ENCODE measurements at places on chromosomes 3 and 15.
A peak's percentile ranks its signal among the peaks of the same experiment; 100 is the strongest.

DNA sequence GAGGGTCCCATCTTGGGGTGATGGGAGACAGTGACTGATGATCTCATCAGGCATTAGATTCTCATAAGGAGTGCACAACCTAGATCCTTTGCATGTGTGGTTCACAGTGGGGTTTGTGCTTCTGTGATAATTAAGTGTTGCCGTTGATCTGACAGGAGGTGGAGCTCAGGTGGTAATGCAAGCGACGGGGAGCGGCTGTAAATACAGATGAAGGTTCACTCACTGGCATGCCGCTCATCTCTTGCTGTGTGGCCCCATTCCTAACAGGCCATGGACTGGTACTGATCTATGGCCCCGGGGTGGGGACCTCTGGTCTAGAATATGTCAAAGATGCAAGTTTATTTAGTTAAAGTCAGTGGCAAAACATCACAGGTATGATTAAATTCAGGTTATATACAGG lies 8.7 kb downstream of the MEF2A start:
- no peak for DNase-seq

DNA sequence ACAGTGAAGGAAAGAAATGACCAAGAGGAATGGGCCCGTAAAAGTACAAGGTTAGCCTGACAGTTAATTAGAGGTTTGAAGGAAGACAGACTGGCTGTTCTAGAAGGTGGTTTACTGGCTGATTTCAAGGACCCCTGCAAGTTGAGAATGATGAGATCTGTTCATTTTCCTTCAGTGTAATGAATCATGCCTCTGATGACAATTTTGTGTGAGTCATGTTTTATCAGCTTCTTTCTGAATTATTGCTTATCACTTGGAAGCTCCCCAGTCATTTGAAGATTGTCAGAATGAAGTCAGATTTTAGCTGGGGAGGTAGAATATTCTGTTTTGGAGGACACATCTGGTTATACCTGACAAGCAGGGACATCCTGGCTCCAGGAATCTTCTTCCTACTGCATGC lies 50.6 kb downstream of the DRD3 start:
- no peak for DNase-seq

GRCh38 chr3:57787867-57788623 lies 31.9 kb downstream of the SLMAP start:
- DNase-seq: no peak

DNA sequence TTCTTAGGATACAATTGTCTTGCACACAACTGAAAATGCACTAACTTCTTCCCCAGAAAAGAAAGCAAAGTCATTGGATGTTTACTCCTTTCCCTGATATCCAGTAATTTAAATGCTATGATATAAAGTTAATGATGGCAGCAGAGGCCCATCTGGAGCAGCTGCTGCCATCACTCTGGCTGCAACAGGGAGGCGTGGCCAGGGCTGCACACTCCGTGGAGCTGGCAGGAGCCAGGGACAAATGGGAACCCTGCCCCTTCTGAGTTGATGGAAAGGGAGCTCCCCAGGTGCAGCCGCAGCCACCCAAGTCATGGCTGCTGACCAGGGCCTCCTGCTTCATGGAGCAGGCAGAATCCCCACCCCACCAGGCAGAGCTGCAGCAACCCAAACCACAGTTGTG lies 72.6 kb upstream of the ALDH1A3 start:
- DNase-seq: no peak

DNA sequence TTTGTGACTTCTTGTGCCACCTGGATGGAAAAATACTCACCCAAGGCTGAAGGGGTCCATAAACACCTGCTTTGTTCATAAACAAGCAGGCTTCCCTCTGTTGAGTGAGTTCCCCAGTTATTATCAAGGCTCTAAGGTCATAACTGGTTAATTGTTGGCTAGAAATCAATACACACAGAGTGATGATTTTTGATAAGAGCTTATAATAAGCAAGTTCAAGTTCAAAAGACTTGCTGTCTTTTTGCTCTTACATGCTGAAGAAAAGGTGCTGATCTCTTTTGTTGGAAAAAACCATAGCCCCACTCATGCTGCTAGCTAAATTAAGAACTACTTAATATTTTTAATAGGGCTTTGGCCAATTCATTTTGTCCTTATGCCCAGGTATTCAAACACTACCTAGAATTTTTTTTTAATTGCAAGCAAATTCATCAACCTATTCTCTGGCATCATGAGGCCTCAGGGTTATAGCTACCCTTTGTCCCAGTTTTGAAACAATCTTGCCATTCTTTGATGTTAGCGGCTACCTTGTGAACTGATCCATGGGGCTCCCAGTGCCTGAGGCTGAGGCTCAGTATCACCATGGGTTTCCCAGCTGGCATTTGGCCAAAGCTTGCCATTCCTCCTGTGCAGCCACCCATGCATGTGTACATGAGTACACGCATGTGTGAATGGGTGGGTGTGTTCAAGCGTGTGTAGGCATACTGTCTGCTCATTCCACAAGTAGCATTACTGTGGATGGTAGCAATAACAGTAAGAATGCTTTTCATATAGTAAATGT lies 127.6 kb upstream of the LPP start:
- DNase-seq: no peak

GRCh38 chr15:63166219-63166618 lies 8.9 kb upstream of the RPS27L start:
- DNase-seq: no peak

- DNase-seq: no peak
Observed at GRCh38 chr3:168003911-168004310, 91.8 kb downstream of the GOLIM4 start.

- no peak for DNase-seq
Observed at GRCh38 chr3:184345317-184346144, 8.1 kb downstream of the FAM131A start.

- DNase-seq: no peak
Observed at GRCh38 chr3:18847583-18848197, 300.6 kb upstream of the KCNH8 start.

GRCh38 chr3:123448536-123449101 lies at the start of gene ADCY5:
TSS of gene ADCY5 (minus strand) at chr3:123449090. CDS start at chr3:123448545, 545 bp downstream.
- DNase-seq: no peak

DNA sequence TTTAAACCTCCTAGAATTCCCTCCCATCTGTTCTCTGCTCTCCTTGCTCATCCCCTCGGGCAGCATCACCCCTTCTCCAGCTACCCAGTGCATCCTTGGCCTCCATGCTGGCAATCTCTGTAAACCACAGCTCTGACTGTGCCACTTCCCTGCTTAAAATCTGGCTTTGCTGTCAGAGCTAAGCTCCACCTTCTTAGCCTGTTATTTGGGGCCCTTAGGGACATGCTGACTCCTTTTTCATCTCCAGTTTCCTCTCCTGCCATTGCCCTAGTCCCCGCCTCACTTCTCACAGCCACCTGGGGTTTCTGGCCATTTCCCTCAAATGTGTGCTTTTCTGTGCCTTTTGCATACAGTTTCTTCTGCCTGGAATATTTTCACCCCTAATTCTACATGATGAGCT lies 5.7 kb downstream of the SLC6A20 start:
- DNase-seq: no peak

DNA sequence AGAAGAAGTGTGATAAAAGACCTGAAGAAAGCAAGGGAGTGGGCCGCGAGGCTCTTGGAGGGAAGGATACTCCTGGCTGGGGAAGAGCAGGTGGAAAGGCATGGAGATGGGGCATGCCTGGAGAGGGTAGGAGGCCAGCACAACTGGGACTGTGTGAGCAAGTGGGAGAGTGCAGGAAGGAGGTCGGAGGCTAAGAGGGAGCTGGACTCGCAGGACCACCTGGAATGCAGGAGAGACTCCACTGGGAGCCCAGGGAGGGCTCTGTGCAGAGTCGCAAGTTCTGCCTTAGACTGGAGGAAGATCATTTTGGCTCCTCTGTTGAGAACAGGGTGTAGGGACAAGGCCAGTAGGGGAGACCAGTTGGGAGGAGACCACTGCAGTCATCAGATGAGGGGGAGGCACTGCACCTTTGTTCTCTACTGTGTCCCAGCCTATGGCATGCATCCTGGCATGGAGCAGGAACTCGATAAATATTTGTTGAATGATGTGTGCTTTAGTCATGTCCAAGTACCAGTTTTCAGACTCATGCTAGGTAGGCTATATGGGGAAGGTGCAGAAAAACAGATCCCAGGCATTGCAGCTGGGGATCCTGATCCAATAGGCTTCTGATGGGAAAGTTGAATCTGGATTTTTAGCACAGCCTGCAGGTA lies 13.7 kb downstream of the FAM107A start:
- DNase-seq: no peak

DNA sequence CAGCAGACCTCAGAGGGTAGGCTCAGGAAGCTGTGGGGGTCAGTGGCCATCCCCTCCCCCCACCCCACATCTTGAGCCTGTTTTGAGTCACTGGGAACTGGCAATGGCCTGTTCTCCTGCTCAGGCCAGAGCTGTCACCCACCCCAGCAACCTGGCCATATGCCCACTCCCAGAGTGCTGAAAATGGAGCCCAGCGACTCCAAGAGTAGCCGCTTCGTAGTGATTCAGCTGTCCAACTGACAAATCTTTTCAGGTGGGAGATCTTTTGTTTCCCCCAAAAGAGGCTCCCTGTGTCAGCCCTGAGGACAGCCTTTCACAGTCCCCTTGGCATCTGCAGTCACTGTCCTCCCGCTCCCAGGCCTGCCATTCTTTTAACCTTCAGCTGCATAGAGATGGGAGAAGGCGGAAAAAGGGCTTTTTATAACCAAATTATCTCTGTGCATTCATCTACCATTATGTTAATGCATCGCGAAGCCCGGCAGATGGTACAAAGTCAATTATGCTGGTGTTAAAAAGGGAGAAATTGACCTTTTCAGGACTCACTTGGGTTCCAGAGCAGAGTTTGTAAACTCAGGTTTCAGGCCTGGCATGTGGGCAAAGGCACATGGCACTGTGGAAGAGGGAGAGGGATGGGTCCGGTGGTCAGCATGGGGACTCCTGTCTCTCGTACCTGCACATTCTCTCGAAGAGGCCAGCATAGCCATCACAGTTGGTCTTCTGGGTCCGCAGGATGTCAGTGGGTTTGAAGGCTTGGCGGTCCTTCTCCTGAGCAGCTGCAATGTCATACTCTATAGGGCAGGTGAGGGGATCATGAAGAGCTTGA lies 32.1 kb downstream of the KY start:
- no peak for DNase-seq

- DNase-seq: no peak
Observed at GRCh38 chr15:70635895-70636294, 127.5 kb downstream of the UACA start.

- peak; percentile 65 for DNase-seq
Observed at GRCh38 chr3:13419505-13420044, 547 bp downstream of the NUP210 start.

- DNase-seq: no peak
Observed at GRCh38 chr3:56488812-56489600, 20.7 kb upstream of the ERC2 start.

DNA sequence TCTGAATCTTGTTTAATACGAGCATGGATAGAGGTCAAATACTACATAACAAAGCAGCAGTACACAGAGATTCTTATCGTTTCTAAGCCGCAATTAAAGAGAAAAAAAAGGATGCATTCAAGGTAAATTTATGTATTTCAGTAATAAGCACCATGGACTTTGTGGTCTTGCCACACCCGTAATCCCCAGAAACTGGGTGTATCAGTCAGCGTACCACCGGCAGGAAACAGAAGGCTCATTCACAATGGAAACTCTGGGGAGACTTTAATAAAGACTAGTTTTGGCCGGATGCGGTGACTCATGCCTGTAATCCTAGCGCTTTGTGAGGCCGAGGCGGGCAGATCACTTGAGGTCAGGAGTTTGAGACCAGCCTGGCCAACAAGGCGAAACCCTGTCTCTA lies 81.9 kb upstream of the ZNF280D start:
- DNase-seq: no peak

DNA sequence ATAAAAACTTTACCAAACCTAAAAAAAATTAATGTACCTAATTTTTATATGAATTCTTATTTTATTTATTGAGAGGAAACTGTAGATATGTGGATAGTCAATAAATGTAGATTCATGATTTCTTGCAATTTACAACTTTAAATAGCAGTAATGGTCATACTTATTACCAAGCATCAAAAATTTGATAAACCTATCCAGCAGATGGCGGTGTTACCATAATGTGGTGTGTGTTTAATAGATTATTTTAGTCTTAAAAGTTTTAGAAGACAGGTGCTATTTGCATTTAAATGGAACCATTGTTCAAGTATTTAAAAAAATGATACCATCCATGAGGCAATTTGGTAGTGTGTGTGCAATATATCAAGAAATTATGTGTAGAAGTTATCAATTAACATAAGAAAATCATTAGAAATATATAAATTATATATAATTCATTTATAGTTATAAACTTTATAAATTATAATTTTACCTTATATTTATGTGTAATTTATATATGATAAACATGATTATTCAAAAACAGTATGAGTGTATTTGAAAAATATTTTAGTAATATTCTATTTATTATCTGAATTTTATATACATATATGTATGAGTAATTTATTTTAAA lies 176.0 kb upstream of the BCHE start:
- DNase-seq: no peak

DNA sequence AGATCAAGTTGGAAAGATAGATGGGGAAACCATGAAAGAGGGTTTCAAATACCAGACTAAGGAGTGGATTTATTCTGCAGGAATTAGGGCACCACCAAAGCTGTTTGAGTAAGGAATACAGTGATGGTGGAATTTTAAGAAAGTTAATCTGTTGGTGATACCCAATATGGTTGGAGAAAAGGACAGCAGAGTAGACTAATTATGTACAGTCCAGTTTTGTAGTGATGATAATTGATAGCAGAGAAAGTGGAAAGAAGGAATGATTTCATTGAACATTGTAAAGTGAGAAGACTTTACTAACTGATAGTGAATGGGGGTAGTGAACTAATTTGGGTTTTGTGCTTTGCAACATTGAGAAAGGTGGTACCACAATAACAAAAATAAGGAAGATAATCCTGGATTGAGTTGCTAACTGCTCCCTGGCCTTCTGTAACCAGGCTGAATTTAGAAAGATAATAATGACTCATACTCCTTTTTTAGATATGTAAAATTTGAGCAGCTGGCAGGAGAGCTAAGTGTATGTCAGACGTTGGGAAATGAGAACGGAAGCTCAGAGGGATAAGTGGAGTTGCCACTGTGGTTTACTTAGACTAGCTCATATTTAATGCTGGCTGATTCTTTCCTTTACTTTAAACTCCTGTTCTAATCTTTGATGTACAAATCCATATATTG lies 16.9 kb downstream of the TCAIM start:
- no peak for DNase-seq

DNA sequence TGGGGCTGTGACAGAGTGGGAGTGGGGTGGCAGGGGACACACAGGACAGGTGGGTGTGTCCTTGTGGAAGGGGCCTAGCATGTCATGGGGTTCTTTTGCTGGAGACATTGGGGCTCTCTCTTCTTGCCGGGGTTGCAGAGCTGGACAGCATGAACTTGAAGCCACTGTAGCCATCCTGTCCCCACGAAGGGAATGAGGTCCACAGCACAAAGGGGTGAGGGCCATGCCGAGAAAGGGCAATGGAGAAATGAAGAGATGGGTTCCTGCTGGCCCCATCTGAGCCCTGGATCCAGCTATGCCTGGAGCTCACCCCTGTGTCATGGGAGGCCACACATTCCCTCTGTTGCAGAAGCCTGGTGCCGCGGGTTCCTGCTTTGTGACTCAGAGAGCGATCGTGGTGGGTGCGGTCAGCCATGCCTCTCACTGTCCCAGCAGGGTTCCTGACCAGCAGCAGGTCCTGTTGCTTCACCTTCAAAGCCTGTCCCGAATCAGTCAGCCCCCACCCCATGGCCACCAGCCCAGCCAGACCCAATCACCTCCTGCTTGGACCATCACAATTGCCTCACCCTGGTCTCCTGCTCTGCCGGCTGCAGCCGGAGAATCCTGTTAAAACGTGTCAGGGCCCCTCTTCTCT lies 50.0 kb downstream of the DNAJB8 start:
- DNase-seq: no peak

GRCh38 chr3:189842681-189843602 lies 211.8 kb downstream of the TP63 start:
- DNase-seq: no peak

GRCh38 chr3:10391391-10391790 lies 70.5 kb upstream of the SEC13 start:
- no peak for DNase-seq
